ENCODE measurements at places on chromosomes 11 and 22. TPM values are rescaled to one million over a fixed set of nuclear protein-coding genes. Genes with fewer than 3 reads are reported as not detected.

Gene CXCR5
- 0.17 TPM for polyA plus RNA-seq

Gene NCAM1
- polyA plus RNA-seq: 23.0 TPM

GRCh38 chr11:119964136-119965025 lies 173.5 kb downstream of the TRIM29 start:
- no peak overlapping the region for H3K27ac ChIP-seq
- DNase-seq: no peak
- no peaks in the 10 kb centered on the region for H3K27me3 ChIP-seq
- no peaks in the 10 kb centered on the region for H3K36me3 ChIP-seq
- no peak overlapping the region for H3K4me3 ChIP-seq

DNA sequence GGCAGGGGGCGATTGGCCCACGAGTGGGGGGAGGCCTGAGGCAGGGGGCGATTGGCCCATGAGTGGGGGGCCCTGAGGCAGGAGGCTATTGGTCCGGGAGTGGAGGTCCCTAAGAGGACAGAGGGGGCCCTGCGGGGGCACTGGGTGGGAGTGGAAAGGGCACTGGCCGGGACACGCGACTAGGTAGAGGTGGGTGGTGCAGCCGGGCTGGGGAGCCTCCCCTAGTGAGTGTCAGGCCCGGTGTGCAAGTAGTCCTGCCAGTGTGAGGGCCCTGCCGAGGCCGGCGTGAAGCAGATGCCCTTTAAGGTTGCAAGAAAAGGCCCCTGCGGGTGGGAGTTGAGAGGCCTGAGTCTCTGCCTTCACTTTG lies 909 bp upstream of the BRD1 start:
- no peaks in the 10 kb centered on the region for H3K36me3 ChIP-seq
- H3K27me3 ChIP-seq: no peaks in the 10 kb centered on the region
- peak; percentile 49 for DNase-seq
- H3K4me1 ChIP-seq: peaks cover 25% of the 10 kb centered on the region
- no peak overlapping the region for H3K27ac ChIP-seq
- no peak overlapping the region for H3K4me3 ChIP-seq

GRCh38 chr22:46042786-46043185 lies 65.8 kb upstream of the WNT7B start:
- DNase-seq: peak; percentile 34
- peaks cover 32% of the 10 kb centered on the region for H3K4me1 ChIP-seq
- no peaks in the 10 kb centered on the region for H3K27me3 ChIP-seq
- H3K27ac ChIP-seq: peak overlapping the region; percentile 97

Gene PIWIL4
- polyA plus RNA-seq: 3.2 TPM
